Fibroblast of the aortic adventitia (primary cell): ENCODE measurements at places on chromosomes 1 and 21. TPM values are rescaled to one million over a fixed set of nuclear protein-coding genes. Genes with fewer than 3 reads are reported as not detected.

GRCh38 chr21:36096398-36097290, 26.8 kb downstream of the CBR1 start:
- no peak for DNase-seq

DNA sequence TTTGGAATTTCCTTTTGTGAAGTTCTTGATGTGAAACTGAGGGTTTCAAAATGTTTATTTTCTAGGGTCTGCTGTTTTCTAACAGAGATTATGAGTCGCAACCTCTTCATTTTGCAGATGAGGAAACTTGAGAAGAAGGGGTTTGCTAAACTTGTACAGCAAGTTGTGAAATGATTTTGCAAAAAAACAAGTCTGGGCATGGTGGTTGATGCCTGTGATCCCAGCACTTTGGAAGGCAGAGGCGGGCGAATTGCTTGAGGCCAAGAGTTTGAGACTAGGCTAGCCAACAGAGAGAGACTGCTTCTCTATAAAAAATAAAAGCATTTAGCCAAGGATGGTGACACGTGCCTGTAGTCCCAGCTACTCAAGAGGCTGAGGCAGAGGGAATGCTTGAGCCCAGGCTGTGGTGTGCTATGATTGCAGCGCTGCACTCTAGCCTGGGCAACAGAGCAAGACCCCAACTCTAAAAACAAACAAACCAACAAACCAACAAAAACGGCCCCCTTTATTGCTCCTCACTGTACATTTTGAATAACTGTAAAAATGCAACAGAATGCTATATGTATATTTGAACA, 9.9 kb downstream of the TRIM67 start:
- no peak for DNase-seq

- no peak for DNase-seq
These were observed 61.6 kb downstream of the LRRN2 start for GRCh38 chr1:204623894-204624361.

HEYL gene
- not detected in 2 replicates for total RNA-seq

- no peak for DNase-seq
These were observed 29.9 kb downstream of the DHRS3 start for GRCh38 chr1:12587981-12588640.

- no peak for DNase-seq
These were observed 199.3 kb upstream of the GRIK3 start for GRCh38 chr1:37233606-37234005.

DNA sequence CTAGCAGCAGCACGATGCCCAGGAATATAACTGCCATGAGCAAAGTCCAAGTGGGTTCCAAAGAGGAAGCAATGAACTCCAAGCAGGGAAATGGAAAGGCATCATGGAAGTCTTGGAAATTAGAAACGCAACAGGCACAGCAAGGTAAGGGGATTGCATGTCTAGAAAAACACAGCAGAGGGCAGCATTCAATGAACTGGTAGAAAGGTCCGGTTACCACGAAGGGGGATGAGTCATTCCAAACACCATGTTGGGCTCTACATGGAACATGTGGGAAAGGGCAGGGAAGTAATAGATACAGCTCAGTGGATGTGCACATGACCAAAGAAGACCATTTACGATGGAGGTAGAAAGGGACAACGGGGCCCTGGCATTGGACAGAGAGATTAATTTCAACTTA, 36.4 kb downstream of the RXRG start:
- peak; percentile 49 for DNase-seq
